ENCODE measurements at places on chromosomes 12 and 14.
A peak's percentile ranks its signal among the peaks of the same experiment; 100 is the strongest.

DNA sequence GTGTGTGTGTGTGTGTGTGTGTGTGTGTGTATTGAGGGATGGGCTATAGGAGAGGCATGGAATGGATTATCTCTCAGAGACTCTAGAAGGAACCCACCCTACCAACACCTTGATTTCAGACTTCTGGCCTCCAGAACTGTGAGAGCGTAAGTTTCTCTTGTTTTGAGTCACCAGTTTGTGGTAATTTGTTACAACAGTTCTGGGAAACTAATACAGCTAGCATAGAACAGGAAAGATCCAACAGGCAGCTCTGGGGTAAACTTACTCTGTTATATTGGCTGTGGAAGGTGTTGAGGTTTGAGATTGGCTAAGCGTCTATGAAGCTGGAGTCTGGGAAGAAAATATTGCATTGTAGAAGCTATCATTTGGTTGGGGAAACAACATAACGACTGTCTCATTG, 334.3 kb downstream of the AACS start:
- no peak for DNase-seq

- DNase-seq, result no peak
Measured at GRCh38 chr12:70068743-70069142, 174.5 kb upstream of the CNOT2 start.

DNA sequence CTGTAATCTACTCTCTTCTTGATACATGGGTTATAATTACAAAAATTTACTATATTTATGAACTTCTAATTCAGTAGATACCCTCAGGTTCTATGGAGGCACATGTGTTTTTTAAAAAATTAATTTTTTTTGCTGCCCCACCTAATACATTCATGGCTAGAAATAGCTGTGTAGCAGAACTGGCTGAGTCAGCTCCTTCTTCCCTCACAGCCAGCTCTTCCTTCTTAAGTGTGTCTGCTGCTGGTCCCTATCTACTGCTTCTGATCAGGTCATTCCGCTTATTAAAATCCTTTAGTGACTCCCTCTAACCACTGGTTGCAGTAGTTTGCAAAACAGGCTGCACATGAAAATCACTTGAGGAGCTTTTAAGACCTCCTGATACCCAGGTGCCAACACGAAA, 400.1 kb downstream of the APAF1 start:
- no peak for DNase-seq

DNA sequence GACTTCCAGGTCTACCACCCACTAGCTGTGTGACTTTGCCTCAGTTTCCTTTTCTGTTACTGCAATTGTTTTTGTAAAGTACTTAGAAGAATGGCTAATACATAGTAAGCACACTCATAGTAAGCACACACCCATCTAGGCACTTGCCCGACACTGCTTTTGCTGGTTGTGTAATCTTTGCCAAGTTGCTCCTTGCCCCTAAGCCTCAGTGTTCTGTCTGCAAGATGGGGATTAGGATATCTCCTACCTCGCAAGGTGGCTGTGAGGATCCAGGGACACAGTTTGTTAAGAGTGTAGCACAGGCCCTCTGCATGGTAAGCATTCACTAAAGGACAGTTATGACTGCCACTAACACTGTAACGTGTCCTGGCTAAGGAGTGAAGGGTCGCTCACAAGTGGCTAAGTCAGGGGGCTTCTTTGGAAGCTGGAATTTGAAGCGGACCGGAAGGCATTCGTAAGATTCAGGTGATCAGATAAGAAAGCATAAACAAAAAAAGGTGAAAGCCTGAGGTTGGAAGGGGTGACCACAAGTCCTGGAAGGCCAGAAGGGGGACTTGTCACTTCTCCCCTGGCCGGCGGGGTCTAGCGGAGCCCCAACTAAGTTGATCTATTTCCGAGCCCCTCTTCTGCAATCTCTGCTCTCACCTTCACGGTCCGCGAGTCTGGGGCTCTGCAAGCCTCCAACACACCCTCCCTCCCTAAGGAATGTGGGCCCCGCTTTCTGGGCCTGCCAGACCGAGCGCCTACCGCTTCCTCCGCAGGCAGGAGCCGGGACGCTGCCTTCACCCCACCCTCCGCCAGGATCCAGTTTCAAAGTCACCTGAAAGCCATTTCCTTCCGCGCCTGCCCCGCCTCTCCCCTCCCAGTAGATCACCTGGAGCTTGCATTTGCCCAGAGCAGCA, 1.5 kb upstream of the PLEKHG3 start:
- peak; percentile 38 for DNase-seq

GRCh38 chr12:67669934-67670631, 21.5 kb downstream of the DYRK2 start:
- no peak for DNase-seq

DNA sequence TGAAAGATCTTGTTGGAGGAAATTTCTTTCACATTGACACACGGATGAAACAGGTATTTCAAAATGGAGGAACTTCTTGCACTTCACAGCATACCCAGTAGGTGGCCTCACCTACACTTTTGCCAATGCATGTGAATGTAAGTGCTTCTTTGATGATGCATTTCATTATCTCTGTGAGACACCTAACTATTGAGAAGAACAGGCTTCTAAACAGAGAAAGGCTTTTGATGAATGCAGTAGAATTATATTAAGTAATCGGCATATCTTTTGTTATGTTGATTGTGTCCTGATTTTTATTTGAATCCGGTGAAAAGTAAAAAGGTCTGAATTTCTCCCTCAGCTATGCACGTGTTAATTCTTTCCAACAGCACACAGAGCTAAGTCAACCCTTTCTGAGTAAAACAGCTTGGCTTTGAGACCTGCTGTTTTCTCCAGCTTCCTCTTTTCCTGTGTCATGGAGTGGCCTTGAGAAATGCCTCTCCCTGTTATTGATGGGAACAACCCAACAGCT, 399.0 kb downstream of the NAV3 start:
- DNase-seq, result no peak

- no peak for DNase-seq
Measured at GRCh38 chr12:22350886-22351285, 16.4 kb upstream of the ST8SIA1 start.

DNA sequence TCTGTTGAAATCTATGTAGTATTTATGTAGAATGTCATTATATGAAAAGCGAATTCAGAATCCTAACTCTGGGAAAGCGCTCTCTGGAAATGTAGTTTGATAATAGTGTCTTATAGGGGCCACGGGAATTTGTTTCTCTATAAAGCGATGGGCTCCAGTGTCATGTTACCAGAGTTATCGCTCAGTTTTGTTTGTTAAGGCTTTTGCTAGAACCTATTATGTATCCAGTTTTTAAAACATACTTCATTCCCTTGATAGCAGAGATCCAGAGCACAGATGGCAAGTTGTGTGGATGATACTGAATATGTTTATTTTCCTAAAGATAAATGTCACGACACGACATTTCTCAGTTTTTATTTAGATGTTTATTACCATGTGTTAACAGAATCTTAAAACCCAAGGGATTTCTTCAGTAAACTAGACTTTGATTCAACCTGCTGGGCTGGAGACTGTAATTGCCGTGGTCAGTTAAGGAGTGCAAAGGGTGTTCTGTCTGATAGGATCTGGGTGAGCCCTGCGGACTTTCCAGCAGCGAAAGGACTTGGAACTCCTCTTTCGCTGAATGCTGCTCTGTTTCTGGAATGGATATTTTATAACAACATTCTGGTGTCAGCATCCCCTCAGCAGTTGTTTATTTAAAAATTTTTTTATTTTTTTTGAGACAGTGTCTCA, 1.7 kb upstream of the DNAH10 start:
- DNase-seq, result no peak

GRCh38 chr12:114691196-114691595, 7.2 kb upstream of the TBX3 start:
- no peak for DNase-seq

GRCh38 chr12:131276501-131277185, 322.9 kb downstream of the ADGRD1 start:
- no peak for DNase-seq

DNA sequence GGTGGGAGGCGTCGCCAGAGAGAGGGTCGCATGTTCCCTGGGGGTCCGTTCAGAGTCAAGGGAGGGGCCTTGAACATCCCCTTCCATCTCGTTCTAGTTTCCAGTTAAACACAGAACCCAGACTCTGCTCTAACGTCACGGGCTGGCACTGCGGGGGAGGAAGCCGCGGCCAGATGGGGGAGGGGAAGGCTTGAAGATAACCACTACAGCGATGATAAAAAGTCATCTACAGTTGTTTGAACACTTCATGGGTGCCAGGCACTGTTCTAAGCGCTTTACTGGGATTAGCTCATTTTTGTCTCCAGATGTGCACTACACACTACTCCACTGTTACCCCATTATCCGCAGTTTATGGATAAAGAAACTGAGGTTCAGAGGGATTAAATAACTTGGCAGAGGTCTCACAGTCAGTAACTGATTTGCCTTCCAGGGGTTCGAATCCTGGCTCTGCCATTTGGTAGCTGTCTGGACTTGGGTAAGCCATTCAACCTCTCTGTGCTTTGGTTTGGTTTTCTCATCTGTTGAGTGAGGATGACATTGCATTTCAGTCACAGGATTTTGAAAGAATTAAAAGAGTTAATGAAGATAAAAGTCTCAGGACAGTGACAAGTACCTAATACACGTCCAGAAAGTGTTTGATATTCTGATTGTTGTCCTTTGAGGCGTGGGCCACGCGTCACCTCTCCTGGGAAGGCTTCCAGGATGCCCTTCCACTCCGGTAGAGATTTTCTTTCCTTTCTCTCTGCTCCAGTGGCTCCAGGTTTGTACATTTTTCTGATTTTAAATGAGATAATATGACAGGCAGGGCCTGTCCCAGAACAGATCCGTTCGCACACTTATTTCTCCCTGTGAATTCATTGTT, 798 bp upstream of the RASAL1 start:
- DNase-seq, result no peak

DNA sequence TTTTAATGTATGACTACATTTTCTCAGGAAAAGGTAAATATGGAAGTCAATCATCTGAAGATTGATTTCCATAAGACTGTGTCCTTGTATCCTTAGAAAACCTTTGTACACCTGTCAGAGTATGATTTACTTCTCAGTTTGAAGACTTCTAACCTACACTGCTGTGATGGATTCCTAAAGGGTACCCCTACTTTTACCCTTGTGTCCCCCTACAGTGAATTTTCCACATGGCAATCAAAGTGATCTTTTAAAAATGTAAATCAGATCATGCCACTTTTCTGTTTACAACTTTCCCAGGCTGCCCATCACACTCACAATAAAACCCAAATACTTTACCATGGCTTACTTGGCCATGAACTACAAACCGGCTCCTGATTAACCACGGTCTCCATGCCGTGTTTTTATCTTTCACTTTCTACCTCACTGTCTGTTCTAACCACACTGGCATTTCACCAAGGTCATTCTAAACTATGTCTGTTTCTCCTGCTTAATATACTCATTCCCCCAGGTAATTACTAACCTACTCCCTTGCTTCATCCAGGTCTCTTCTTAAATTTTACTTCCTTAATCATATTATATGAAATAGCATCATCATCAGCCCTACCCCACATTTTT, 8.1 kb downstream of the DNAI7 start:
- no peak for DNase-seq

- DNase-seq, result no peak
Measured at GRCh38 chr12:93741659-93742109, 64.5 kb downstream of the CRADD start.

DNA sequence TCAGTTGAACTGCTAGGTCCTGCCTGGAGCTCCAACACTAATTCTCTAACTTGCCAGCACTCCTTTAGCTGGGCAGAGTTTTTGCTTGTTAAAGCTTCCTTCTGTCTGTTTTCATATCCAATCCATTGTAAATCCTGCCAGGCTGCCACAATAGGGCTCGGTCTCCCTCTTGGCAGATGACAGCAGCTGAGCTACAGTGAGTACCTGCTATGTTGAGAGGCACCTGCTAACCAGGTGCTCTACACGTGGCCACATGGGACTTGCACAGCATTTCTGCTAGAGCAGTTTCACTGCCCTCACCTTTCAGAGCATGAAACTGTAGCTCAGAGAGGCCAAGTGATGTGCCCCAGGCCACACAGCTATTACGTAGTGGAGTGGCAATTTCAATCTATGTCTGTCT, 106.6 kb upstream of the NOS1 start:
- DNase-seq, result no peak

DNA sequence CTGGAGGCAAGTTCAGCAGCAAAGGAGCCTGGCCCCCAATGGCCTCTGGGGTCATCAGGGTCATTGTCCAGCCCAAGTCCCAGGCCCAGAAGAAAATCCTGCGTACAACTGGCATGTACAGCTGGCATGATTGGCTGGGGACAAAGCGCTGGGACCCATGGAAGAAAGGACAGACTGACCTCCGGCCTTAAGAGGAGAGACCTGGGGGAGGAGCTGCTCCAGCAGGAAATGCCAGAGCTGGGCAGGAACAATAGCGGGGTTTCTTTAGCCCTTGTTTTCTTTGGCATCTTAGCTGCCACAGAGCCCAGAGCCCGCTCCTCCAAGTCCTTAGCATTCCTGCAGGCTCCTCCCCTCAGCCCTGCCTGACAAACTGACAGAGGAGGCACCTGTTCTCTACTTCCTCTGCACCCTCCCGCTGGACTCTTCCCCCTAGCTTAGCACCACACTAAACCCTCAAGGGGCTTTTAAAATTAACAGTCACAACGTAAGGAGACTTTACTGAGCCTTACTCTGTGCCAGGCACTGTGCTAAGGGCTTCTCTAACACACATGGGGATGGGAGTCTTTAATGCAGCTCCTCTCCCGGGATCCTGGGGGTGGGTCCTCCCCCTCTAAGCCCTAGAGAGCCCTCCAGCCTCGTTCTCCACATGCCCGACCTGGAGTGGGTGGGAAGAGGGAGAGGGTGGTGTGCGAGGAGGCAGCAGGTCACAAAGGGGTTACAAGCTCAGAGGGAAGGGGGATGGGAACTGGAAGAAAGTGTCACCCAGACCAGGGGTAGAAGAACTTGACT, 1.8 kb upstream of the AQP5 start:
- no peak for DNase-seq

- DNase-seq, result peak; percentile 66
Measured at GRCh38 chr12:31578632-31579031, 12.3 kb downstream of the DENND5B start.

- DNase-seq, result no peak
Measured at GRCh38 chr12:123721245-123721644, 9.1 kb downstream of the ATP6V0A2 start.

DNA sequence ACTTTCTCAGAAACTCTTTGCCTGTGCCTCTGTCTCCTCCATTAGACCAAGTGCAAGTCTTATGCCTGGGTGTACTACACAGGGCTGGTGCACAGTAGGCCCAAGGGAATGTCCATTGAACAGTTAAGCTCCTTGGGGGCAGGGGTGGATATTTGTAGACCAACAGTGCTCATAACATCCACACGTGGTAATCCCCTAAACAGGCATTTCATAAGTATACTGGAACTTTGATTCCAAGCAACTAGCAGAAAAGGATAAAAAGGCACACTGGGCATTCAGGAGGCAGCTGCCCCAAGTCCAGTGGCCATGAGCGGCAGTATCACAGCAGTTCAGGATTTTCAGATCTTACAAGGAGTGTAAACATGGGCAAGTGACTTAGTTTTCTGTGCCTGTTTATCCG, 16.8 kb downstream of the NUAK1 start:
- DNase-seq, result no peak
